ENCODE measurements at places on chromosomes 6 and 20.

GRCh38 chr20:50632236-50632635 lies 59.1 kb downstream of the RIPOR3 start:
- no peak for DNase-seq

DNA sequence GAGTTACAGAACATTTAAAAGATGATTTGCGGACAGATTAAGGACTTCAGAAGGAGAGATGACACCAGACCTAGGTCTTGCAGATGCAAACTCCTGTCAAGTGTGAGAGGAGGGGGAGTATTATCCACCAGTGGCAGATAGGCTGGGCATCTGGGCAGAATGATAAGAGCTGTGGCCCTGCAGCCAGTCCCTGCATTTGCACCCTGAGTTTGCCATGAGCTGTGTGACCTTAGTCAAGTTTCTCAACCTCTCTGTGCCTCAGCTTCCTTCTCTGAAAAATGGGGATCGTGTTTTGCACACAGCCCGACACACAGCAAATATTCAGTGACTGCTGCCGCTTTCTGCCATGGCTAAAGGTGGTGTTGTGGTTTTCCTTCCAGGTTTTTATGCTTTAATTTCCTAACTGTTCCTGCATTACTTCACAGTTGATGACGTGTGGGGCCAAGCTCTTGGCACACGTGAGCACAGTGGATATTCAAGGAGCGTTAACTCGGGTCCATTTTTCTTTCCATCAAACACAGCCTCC lies 516.2 kb downstream of the CDH26 start:
- no peak for DNase-seq

GRCh38 chr20:36352843-36353553 lies 46.9 kb downstream of the DLGAP4 start:
- DNase-seq = no peak

- peak; percentile 20 for DNase-seq
Observed at GRCh38 chr6:145929037-145929633, 35.0 kb downstream of the SHPRH start.

- DNase-seq = no peak
Observed at GRCh38 chr6:70303034-70303525, at the start of gene COL9A1. COL9A1 (minus strand) TSS chr6:70303084; CDS start chr6:70302924, 160 bp downstream.

GRCh38 chr6:105113422-105113821 lies 66.4 kb downstream of the POPDC3 start:
- DNase-seq = no peak

DNA sequence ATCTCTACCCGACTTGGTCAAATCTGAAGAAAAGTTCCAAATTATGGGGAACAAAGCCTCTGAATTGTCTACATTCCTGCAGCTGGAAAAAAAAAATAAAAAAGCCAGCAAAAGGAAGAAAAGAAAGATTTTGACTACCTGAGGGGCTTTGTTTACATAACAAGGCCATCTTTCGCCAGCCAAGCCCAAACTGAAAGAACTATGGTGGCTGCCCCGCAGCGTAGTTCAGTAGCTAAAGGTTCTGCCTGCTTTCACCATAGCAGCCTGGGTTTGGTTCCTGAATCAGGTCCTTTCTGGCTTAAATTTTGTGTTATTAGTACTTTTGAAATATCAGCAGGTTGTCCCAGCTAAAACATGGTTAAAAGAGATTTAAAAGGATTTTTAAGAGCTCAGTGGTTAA lies 35.4 kb downstream of the ZNF133 start:
- DNase-seq = no peak

DNA sequence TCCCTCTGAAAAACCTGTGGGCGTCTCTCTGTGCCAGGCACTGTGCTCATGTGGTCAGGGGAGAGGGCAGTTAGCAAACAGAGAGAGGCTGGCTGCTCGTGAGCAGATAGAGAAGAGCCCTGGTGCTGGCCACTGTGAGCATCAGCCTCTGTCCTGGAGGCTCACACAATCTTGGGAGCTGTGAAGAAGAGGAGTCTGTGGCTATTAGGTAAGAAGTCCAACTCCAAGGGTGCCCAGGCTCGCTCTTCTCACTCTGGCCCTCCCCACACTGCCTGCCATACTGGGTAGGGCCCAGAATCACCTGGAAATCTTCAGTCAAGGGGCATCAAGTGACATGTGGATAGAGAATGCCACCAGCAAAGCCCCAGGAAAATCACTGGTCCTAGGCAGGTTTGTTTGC lies 14.1 kb downstream of the SCML4 start:
- no peak for DNase-seq

- no peak for DNase-seq
Observed at GRCh38 chr20:46357030-46357514, 48.8 kb upstream of the CDH22 start.

GRCh38 chr6:69105288-69105687 lies 470.2 kb downstream of the ADGRB3 start:
- no peak for DNase-seq

DNA sequence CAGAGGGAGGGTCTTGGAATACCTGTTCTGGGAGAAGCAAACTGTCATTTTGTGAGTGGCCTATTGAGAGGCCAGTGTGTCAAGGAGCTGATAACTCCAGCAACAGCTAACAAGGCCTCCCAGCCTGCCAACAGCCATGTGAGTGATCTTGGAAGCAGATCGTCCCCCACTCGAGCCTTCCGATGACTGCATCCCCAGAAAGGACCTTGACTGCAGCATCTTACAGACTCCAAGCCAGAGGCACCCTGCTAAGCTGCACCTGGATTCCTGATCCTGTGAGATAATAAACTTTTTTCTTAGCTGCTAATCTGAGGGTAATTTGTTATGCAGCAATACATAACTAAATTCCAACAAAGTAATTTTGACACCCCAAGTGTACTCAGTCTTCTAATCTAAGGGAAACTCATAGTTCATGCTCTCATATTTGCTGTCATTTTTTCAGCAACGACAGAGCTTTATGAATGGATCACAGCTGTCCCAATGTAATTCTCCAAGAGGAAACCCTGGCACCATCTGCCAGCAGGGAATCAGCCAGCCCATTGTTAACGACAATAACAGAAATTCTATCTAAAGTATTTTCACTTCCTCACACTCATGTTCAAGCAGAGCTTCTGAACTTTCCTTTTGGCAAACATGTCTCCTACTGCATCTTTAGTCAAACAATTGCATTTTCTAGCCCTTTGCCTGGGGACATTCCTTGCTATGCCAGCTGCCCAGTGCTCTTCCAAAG lies 470.2 kb upstream of the BTBD3 start:
- DNase-seq = no peak

GRCh38 chr6:16432075-16433032 lies 194.0 kb downstream of the GMPR start:
- DNase-seq = no peak

- no peak for DNase-seq
Observed at GRCh38 chr20:38126932-38127621, 38.0 kb downstream of the TGM2 start.

DNA sequence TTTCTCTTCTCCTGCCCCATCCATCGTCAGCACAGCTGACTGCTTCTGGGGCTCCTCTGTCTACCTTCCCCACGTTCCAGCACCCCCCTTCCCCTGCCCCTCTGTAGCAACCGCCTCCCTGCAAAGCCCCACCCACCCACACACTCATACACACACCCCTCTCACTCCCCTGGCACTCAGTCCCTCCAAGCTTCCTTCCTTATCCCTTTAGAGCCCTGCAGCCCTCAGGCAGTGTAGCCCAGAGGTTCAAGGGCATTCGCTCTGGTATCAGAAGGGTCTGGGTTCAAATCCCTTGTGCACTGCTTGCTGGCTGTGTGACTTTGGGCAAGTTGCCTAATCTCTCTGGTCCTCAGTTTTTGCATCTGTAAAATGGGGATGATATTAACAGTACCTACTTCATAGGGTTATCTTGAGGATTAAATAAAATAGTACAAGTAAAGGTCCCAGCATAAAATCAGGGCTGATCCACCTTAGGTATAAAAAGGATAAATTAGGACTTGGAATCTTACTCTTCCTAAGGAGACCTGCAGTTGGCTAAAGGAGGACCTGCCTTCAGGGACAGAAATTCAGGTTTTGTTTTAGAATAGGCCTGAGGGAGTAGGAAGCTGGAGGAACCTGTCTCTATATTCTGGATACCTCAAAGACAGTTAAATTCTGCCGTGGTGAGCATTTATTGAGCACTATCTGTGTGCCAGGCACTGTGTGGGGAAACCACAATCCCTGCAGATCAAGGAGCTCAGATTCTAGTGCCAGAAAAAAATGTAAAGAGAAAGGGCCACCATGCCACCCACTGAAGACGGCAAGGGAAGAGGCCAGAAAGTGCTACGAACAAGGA lies 94.1 kb downstream of the SNX5 start:
- no peak for DNase-seq

GRCh38 chr20:32538526-32538939 lies 46.6 kb downstream of the NOL4L start:
- DNase-seq = no peak

- DNase-seq = no peak
Observed at GRCh38 chr20:64159711-64160110, 4.5 kb upstream of the MYT1 start.

DNA sequence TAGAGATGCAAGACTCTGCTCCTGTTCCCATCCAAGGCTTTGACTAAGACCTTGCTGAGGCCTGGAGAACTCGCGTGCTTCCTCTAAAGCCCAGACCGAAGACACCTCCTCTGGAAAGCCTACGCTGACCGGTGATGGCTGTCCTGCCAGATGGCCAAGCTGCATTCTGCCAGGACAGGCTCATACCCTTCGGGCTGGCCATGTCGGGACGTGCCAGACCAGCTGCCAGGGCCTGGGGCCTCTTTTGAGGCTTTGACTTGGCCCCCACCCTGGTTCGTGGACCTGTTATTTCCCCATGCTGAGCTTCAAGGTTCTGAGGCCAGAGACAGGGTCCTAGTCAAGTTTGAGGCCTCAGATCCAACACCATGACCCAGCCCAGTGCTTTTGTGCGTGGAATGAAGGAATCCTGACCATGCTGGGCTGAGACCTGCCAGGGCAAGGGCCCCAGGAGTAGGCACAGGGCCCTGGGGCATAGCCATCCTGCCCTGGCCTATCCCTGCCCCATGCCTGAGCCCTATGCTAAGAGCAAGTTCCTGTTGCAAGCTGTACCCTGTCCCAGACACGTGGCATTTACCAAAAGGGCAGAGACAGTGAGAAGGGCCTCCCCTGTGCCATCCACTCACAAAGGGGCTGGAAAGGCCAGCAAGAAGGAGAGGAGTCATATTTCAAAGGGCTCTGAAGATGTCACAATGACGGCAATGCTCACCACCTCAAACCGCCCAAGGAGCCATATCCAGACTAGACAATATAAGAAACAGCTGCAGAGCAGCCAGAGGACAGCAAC lies 42.8 kb downstream of the MRPL14 start:
- no peak for DNase-seq

- DNase-seq = no peak
Observed at GRCh38 chr6:10434235-10434634, 19.4 kb upstream of the TFAP2A start.

DNA sequence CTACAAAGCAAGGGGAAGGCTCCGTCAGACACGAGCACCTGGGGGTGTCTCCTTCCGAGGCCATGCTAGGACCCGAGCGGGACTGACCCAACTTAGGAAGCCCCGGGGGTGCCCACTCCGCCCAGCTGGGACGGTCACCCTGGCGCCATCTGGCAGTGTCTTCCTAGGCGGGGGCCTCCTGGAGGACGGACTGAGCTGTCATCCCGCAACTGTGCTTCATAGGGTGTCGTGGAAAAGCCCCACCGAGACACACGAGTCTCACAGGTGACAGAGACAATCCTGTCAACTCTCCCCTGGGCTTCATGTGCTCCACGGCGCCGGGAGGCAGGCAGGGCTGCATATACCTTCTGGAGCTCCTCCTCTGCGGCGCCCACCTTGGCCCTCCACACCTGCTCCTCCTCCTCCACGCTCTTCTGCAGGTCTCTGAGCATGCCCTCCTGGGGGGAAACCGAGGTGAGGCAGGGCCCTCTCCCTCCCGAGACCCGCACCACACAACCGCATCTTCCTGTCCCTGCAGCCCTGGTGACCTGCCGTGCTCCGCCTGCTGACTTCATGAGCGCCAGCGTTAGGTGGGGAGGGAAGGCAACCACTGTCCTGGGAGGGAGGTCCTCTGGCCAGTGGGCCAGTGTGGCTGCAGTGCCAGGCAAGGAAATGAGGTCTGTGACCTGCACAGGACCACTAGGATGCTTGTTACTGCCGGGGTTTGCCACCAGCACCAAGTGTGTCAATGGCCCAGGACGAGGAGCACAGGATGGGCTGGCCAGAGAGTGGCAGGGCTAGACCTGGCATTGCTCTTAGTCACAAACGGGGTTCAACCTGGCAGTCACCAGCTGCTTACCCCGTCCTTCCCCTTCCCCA lies 50.7 kb downstream of the DSTN start:
- no peak for DNase-seq

DNA sequence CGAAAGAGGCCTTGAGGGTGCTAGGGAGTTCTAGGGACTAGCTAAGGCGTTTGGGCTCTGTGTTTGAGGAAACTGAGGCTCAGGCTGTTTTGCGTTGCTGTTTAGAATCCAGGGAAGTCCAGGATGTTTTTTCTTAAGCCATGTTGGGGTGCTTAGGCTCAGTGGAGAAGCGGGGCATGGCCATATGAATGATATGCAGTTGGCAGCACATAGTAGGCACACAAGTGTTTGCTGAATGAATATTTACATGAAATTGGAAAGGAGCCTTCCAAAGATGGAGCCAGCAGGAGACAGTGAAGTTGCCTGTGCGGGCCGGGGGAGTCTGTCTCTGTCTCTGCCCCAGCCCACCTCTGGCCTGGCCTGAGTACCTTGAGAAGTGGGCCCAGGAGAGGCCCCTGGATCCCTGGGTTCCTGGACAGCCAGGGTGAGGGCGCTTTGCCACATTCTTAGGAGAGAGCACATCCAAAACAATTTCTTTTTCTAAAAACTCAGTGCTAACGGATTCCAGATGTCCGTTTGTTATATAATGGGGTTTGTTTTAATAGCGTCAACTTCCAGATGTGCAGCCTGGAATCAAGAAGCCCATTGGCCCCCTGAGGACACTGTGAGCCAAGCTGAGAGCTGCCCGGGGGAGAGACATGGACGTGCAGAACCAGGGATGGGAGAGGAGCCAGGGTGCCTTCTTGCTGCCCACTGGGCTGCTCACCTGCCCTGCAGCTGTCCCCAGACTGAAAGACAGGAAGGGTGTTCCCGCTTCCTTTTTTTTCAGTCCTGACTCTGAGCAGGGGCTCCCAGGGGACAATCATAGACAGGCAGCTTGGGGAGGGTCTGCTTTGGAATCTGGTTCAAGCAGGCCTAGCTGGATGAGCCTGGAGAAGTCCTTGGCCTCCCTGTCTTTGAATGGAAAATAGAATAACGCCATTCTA lies 20.1 kb upstream of the EMILIN3 start:
- DNase-seq = no peak

Data from hippocampal formation (tissue), 2 donors.